ENCODE measurements at places on chromosomes 5 and 9.
A peak's percentile ranks its signal among the peaks of the same experiment; 100 is the strongest.

DNA sequence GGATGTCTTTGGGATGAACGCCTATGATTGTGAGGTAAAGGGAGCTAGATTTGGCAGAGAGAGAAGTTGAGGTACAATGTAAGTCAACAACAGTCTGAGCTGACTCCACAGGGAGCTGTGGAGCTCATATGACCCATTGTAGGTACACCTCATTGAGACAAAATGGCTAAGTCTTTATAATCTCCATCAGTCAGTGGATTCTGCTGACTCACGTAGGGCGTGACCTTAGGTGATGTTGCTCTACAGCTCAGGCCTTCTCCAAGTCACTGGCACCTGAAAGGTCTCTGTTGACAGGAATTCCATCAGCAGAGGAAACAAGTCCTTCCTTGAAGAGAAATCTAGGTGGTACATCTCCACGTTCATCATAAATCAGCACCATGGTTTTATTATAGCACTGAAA lies 118.2 kb upstream of the PRR16 start:
- H3K27me3 ChIP-seq = no peaks in the 10 kb centered on the region
- no peak overlapping the region for H3K27ac ChIP-seq
- H3K4me3 ChIP-seq = no peak overlapping the region
- no peak for DNase-seq
- no peaks in the 10 kb centered on the region for H3K4me1 ChIP-seq

GRCh38 chr9:7973123-7973522 lies 173.5 kb upstream of the DMAC1 start:
- no peak overlapping the region for H3K27ac ChIP-seq
- no peaks in the 10 kb centered on the region for H3K36me3 ChIP-seq
- DNase-seq = no peak
- no peaks in the 10 kb centered on the region for H3K27me3 ChIP-seq

DNA sequence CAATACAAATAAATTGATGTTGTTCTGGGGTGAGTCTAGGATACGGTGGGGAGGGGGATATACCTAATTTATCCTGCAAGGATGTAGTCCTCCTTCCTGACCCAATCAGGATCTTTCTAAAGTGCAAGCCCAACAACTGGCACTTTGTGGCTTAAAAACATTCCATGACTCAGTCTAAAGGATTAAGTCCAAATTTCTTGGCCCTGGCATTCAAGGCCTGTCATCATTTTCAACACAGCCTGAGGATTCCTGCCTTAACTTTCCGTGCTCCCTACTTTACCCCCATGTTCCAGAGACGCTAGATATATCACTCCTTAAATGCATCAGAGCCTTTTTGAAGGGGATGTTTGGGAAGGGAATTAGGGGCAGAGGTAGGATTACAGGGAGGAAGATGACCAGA lies 1.0 kb downstream of the FAM221B start:
- no peak for DNase-seq
- H3K4me3 ChIP-seq = no peak overlapping the region
- no peak overlapping the region for H3K27ac ChIP-seq
- H3K36me3 ChIP-seq = no peaks in the 10 kb centered on the region
- no peaks in the 10 kb centered on the region for H3K27me3 ChIP-seq

DNA sequence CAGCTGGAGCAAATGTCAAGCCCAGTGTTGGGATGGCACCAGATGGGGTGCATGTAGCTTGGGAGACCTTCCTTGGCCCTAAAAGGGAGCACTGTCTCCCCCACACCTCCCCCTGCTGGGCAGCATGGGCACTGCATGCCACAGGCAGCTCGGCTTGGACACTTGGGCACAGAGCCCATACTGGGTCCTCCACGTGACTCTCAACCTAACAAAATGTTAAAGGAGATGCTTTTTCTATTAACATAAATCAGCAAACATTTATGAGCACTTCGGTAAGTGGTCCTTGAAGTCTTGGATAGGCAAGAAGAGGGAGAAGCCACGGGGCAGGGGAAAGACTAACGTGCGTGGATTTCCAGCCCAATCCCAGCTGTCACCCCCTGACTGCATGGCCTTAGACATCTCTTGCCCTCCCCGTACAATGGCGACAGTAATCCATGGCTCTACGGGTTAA lies 23.9 kb upstream of the MAPK9 start:
- H3K4me3 ChIP-seq = no peak overlapping the region
- H3K4me1 ChIP-seq = no peaks in the 10 kb centered on the region
- H3K36me3 ChIP-seq = no peaks in the 10 kb centered on the region
- peak; percentile 27 for DNase-seq
- H3K27ac ChIP-seq = no peak overlapping the region

DNA sequence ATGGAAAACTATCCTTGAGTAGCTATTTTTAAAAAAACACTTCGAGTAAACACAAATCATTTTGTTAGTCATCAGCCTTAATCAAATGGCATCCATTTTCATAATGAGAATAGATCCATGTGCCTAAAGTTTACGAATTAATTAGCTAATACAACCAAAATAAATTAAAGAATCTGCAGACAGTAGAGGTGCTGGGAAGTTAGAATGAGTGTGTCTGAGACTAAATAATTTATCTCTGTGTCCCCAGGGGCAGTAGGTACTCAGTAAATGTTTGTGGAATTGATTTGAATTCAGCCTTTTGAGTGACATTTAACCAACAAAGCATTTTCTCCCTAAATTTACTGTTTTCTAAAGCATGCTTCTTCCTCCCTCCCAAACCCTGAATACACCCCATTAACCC lies 18.6 kb downstream of the TNFSF15 start:
- peak overlapping the region; percentile 26 for H3K27ac ChIP-seq
- H3K4me3 ChIP-seq = no peak overlapping the region
- H3K27me3 ChIP-seq = no peaks in the 10 kb centered on the region
- no peaks in the 10 kb centered on the region for H3K36me3 ChIP-seq
- no peaks in the 10 kb centered on the region for H3K4me1 ChIP-seq
- no peak for DNase-seq

GRCh38 chr5:74313896-74314295 lies 326.6 kb downstream of the ENC1 start:
- no peak overlapping the region for H3K4me3 ChIP-seq
- peaks cover 3% of the 10 kb centered on the region for H3K4me1 ChIP-seq
- no peaks in the 10 kb centered on the region for H3K36me3 ChIP-seq
- H3K27me3 ChIP-seq = no peaks in the 10 kb centered on the region

DNA sequence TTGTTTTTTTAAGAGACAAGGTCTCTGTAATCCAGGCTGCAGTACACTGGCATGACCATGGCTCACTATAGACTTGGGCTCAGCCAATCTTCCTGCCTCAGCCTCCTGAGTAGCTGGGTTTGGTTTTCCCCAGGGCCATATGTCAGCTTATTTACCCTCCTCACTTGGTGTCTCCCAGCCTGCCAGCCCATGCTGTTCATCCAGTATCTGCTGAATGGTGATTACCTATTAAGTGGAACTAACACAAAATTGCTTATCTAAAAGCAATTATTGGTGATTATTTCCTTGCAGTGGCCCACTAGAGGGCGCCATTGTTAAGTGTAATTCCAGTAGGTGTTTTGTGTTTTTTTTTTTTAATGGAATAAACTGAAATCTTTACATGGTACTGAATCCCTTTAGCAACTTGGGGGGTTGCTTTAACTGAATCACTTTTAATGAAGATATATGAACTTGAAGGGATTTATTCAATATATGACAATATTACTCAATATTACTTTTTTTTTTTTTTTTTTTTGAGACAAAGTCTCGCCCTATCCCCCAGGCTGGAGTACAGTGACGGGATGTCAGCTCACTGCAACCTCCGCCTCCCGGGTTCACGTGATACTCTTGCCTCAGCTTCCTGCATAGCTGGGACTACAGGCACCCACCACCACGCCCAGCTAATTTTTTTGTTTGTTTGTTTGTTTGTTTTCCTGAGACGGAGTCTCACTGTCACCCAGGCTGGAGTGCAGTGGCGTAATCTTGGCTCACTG lies 13.8 kb downstream of the EXOSC2 start:
- no peak overlapping the region for H3K4me3 ChIP-seq
- no peaks in the 10 kb centered on the region for H3K27me3 ChIP-seq
- no peaks in the 10 kb centered on the region for H3K36me3 ChIP-seq
- no peak overlapping the region for H3K27ac ChIP-seq
- no peaks in the 10 kb centered on the region for H3K4me1 ChIP-seq
- no peak for DNase-seq

- no peaks in the 10 kb centered on the region for H3K36me3 ChIP-seq
- no peak overlapping the region for H3K27ac ChIP-seq
- no peaks in the 10 kb centered on the region for H3K27me3 ChIP-seq
- H3K4me1 ChIP-seq = no peaks in the 10 kb centered on the region
- no peak overlapping the region for H3K4me3 ChIP-seq
Observed at GRCh38 chr5:111422245-111422644, 90.1 kb downstream of the STARD4 start.

DNA sequence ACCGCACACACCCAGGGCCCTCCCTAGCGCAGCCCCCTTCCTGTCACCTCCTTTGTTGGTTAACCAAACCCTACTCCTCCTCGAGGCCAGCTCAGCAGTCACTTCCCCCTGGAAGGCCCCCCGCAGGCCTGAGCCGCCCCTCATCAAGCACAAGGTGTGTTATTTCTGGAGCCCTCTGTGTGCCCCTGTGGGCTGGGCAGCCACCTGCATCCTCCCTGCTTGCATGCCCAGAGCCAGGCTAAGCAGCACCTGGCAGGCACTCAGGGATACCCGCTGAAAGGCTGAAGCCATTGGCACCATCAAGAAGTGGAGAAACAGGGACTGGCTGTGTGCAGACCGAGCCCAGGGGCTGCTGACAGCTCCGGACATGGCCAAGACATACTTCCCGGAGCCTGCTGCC lies 121.8 kb downstream of the ZNF354C start:
- H3K27ac ChIP-seq = peak overlapping the region; percentile 48
- no peaks in the 10 kb centered on the region for H3K27me3 ChIP-seq
- H3K36me3 ChIP-seq = no peaks in the 10 kb centered on the region
- DNase-seq = no peak
- H3K4me3 ChIP-seq = no peak overlapping the region
- H3K4me1 ChIP-seq = no peaks in the 10 kb centered on the region

GRCh38 chr5:37668524-37669047 lies 171.3 kb downstream of the GDNF start:
- no peaks in the 10 kb centered on the region for H3K4me1 ChIP-seq
- no peaks in the 10 kb centered on the region for H3K36me3 ChIP-seq
- H3K4me3 ChIP-seq = no peak overlapping the region
- H3K27ac ChIP-seq = peak overlapping the region; percentile 6
- peak; percentile 48 for DNase-seq
- no peaks in the 10 kb centered on the region for H3K27me3 ChIP-seq

DNA sequence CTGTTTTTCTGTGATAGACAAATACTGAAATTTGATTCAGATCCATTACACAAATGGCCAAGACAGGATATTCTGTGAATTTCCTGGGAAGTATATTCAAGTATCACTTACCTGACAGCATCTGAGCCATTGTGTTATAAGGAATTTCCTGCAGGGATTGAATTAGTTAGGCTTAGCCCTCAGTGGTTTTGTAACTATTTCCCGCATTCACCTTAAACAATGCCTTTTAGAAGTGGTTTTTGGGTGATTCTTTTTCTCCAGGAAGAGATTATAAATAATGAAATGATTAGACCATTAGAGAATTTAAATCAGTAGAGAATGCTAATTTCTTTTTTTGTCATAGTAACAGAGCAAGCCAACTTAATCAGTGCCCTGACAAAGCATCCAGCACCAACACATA lies 30.6 kb downstream of the ITGA1 start:
- H3K27ac ChIP-seq = no peak overlapping the region
- no peak overlapping the region for H3K4me3 ChIP-seq
- H3K27me3 ChIP-seq = no peaks in the 10 kb centered on the region
- DNase-seq = no peak
- no peaks in the 10 kb centered on the region for H3K4me1 ChIP-seq

- no peaks in the 10 kb centered on the region for H3K36me3 ChIP-seq
- H3K4me1 ChIP-seq = no peaks in the 10 kb centered on the region
- no peak for DNase-seq
Observed at GRCh38 chr5:143495821-143496275, 92.4 kb upstream of the NR3C1 start.

DNA sequence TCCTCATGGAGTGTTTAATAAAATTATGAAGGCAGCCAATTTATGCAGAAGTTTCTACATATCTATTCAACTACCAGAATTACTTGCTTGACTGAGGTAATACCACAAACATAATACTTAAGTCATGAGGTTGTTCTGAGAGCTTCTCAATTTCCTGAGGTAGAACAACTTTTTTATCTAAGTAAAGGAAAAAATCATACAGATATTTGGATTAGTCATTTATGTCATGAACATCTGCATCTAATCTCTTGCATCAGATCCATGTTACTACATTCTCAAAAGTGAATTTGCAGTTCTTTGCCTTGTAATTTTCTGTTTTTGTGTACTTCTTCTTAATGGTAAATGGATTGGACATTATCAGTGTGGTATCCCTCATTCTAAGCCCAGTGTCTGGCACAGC lies 60.4 kb upstream of the RGMB start:
- DNase-seq = no peak
- no peaks in the 10 kb centered on the region for H3K36me3 ChIP-seq
- no peak overlapping the region for H3K27ac ChIP-seq

DNA sequence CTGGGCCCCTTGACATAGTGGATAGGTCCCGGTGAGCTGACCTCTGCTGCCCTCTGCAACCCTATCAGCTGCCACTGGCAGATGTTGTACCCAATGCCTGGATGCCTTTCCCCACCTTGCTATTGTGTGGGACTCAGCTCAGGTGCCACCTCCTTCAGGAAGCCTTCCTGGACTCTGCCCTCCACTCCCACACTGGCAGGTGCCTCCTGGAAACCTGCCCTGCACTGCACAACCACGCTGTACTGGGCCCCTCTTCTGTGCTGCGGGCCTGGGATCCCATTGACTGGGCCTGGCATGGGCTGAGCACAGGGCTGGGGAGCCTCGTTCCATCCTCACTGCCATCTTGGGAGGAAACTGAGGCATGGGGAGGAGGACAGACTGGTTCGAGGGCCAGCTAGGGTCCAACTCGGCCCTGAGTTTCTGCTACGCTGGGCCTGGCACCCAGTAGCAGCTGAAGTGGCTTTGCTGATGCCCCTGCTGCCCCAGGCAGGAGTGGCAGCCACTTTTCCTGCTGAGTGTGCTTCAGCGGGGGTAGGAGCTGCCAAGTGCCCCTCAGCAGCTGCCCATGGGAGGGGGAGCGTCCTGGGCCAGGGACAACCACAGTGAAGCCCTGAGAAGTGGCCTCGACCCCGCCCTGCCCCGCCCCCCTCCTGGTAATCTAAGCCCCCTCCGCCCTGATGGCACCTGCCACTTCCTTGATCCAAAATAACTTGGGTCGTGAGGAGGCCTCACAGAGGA lies 1.3 kb downstream of the AK1 start:
- DNase-seq = no peak
- peaks cover 24% of the 10 kb centered on the region for H3K4me1 ChIP-seq
- H3K27me3 ChIP-seq = no peaks in the 10 kb centered on the region

DNA sequence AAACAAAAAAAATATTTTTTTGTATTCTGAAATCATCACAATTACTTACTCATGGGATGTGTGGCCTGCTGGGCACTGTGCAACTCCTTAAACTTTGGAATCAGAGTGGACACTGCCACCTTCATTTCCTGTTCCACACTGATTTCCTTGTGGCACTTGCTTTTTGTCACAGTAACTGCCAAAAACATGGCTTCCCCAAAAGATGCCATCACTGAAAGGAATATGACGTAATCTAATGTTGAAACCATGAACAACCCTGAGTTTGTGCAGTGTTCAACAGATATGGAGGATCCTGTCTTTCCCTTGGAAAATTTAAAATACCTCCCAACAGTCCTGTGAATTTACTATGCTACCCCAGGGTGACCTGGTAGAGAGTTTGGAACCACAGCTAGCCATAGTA lies 12.6 kb upstream of the IL12B start:
- no peaks in the 10 kb centered on the region for H3K4me1 ChIP-seq
- H3K27ac ChIP-seq = no peak overlapping the region
- no peak for DNase-seq

- no peaks in the 10 kb centered on the region for H3K4me1 ChIP-seq
- no peaks in the 10 kb centered on the region for H3K36me3 ChIP-seq
- no peak for DNase-seq
- no peaks in the 10 kb centered on the region for H3K27me3 ChIP-seq
- H3K27ac ChIP-seq = no peak overlapping the region
- no peak overlapping the region for H3K4me3 ChIP-seq
Observed at GRCh38 chr5:53929570-53929969, 369.1 kb downstream of the NDUFS4 start.
